ENCODE measurements at places on chromosomes 3 and 15. TPM values are rescaled to one million over a fixed set of nuclear protein-coding genes. Genes with fewer than 3 reads are reported as not detected.
A peak's percentile ranks its signal among the peaks of the same experiment; 100 is the strongest.

Gene GOLGA8Q
- not detected for total RNA-seq

Gene KCNMB3
- 1.9 TPM for total RNA-seq

Gene NR2E3
- total RNA-seq, result 0.35 TPM

Gene LMCD1
- total RNA-seq, result 22.1 TPM

- no peaks in the 10 kb centered on the region for H3K27me3 ChIP-seq
- H3K4me3 ChIP-seq, result no peak overlapping the region
- H3K27ac ChIP-seq, result no peak overlapping the region
These were observed 65.5 kb downstream of the SSUH2 start for GRCh38 chr3:8579096-8579495.

- H3K27ac ChIP-seq, result no peak overlapping the region
- DNase-seq, result peak; percentile 41
- H3K27me3 ChIP-seq, result no peaks in the 10 kb centered on the region
- H3K4me3 ChIP-seq, result peak overlapping the region; percentile 39
These were observed 407.1 kb downstream of the VPS13C start for GRCh38 chr15:61653110-61653509.

GRCh38 chr15:58771621-58772250 is 634 bp downstream of the MINDY2 start:
- H3K4me3 ChIP-seq, result no peak overlapping the region
- DNase-seq, result peak; percentile 70
- H3K4me1 ChIP-seq, result no peaks in the 10 kb centered on the region
- no peaks in the 10 kb centered on the region for H3K27me3 ChIP-seq

DNA sequence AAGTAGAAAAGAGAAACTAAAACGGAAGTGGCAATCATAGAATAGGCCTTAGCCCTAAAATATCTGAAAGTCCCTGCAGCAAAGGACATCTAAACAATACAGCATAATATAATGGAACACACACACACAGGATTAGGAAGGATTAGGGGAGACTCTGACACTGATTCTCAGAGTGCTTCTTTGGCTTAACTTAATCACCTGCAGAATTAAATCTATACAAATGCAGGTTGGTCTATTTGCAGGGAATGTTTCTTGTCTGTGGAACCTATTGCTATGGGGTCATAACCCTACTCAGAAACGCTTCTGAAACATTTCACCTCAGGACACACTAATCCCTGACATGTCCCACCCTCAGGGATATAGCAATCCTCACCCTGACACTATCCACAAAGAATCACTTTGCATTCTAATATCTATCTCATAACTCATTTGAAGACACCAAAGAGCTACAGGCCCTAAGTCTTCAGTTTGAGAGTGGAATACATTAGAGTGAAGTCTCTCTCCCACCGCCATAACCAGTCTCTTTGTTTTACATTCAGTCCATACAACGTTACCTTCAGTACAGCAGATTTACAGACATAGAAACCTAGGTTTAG is 1041.2 kb downstream of the TUSC7 start:
- no peaks in the 10 kb centered on the region for H3K4me1 ChIP-seq
- no peak overlapping the region for H3K27ac ChIP-seq
- H3K27me3 ChIP-seq, result no peaks in the 10 kb centered on the region
- no peak overlapping the region for H3K4me3 ChIP-seq
- no peak for DNase-seq
- no peaks in the 10 kb centered on the region for H3K36me3 ChIP-seq

DNA sequence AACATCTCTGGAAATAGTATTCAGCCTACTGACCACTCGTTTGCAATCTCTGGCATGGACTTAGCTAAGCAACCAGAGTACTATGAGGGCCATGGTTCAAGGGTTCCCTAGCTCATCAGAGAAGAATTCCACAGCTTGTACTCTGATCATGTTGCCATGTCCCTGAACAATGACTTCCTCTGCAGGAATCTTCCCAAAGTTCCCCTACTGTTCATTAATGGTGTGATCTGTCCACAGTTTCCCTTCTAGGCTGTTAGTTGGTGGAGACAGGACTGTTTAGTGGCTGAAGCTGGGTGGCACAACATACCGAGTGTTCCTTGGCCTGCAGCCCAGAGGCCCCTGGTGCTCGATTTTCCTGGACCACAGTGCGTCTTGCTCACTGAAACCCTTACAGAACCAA is 44.4 kb upstream of the GALNT15 start:
- no peaks in the 10 kb centered on the region for H3K27me3 ChIP-seq
- H3K4me3 ChIP-seq, result no peak overlapping the region
- DNase-seq, result no peak

DNA sequence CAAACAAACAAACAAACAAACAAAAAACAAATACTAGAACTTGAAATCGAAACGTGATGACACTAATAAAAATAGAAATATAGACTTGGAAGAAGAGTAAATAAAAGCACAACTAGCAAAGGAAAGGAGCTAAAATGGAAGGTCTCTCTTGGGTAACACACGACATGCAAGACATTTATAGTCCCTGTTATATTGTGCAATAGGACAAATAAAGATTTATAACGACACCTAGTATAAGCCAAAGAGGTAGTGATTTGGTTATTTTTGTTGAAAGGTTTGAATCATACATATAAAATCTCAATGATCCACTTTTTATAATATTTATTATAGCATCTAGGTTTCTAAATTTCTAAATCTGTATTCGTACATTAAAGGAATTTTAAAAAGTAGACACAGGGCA is 349.6 kb downstream of the CHST2 start:
- H3K36me3 ChIP-seq, result no peaks in the 10 kb centered on the region
- H3K4me3 ChIP-seq, result no peak overlapping the region
- no peak for DNase-seq
- no peak overlapping the region for H3K27ac ChIP-seq

GRCh38 chr15:36136049-36136448 is 443.4 kb upstream of the CDIN1 start:
- H3K4me1 ChIP-seq, result no peaks in the 10 kb centered on the region
- no peak overlapping the region for H3K4me3 ChIP-seq
- DNase-seq, result no peak
- H3K27ac ChIP-seq, result no peak overlapping the region
- no peaks in the 10 kb centered on the region for H3K27me3 ChIP-seq

- no peaks in the 10 kb centered on the region for H3K4me1 ChIP-seq
- H3K4me3 ChIP-seq, result no peak overlapping the region
- H3K27me3 ChIP-seq, result no peaks in the 10 kb centered on the region
- DNase-seq, result no peak
These were observed 39.1 kb downstream of the HCN4 start for GRCh38 chr15:73329501-73330200.

DNA sequence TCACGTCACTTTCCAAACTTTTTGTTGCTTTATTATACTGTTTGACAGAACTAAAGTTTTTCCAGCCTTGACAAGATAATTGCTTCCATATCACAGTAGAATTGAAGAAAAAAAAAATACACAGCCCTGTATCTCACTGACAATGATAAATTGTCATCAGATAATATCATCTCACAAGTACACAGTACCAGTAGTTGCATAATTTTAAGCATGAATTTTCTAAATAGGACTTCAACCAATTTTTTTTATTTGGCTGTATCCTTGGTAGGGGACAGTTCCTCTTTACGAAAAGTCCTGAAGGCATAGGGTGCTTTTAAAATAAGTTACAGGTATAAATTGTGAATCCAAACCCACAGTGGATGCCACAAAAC is 230.7 kb downstream of the ATP8B4 start:
- H3K4me1 ChIP-seq, result peaks cover 3% of the 10 kb centered on the region
- DNase-seq, result no peak
- no peak overlapping the region for H3K27ac ChIP-seq
- peaks cover 4% of the 10 kb centered on the region for H3K36me3 ChIP-seq
- no peak overlapping the region for H3K4me3 ChIP-seq

DNA sequence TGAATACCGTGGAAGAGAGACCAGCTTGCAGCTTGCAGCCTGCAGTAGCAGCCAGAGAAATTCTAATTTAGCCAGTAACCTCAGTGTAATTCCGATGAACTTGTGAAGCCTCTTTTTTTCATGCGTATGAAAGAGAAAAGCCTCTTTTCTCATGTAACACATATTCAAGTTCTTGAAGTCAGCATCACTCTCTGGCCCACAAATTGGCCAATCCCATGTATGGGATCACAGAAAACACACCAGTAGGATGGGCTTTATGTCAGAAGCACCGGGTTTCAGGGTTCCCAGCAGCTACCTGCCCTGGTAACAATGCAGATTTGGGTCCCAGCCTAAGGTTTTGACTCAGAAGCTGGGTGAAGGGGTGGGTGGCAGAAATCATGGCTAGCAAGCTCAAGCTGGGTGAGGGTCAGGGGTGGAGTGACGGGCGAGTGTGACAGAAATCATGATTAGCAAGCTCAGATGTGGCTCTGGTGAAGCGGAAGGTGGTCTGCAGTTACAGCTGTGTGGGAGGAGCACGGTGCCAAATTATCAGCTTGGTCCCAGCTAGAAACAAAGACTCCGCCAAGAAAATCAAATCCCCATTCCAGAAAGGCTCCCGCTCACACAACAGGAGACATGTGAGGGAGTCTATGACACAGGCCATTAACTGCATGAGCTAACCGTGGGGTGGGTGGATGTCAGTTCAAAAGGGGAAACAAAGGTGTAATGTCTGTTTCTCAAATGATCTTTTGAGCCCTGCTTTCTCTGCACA is 86.6 kb downstream of the SNRK start:
- no peaks in the 10 kb centered on the region for H3K27me3 ChIP-seq
- DNase-seq, result peak; percentile 66
- H3K36me3 ChIP-seq, result no peaks in the 10 kb centered on the region
- no peak overlapping the region for H3K4me3 ChIP-seq
- H3K4me1 ChIP-seq, result peaks cover 7% of the 10 kb centered on the region

DNA sequence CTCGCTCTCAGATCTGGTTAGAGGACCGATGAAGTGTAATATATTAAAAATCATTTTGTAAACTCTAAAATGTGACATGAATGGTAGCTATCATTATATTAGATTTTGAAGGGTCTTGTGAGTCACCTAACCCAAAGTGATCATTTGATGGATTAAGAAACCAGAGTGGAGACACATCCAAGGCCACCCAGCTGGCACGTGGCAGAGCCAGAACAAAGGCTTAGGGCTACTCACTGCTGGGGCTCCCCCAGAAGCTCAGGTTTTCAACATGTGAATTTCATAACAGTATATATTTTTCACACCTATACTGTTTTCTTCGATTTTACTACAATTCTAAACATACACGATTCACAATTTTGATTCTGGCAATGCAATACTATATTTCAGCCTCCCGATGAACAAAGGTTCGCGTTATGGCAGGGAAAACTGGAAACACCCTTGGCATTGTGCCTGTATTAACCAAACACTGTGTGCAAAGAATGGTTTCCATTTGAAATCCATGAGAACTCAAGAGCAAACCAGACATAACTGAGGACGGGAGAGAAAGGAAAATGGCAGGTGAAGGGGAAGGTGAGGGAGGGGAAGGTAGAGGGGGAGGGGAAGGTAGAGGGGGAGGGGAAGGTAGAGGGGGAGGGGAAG is 88.9 kb downstream of the ADAMTS17 start:
- H3K36me3 ChIP-seq, result peaks cover 3% of the 10 kb centered on the region
- no peak overlapping the region for H3K27ac ChIP-seq
- no peaks in the 10 kb centered on the region for H3K27me3 ChIP-seq
- H3K4me1 ChIP-seq, result no peaks in the 10 kb centered on the region

DNA sequence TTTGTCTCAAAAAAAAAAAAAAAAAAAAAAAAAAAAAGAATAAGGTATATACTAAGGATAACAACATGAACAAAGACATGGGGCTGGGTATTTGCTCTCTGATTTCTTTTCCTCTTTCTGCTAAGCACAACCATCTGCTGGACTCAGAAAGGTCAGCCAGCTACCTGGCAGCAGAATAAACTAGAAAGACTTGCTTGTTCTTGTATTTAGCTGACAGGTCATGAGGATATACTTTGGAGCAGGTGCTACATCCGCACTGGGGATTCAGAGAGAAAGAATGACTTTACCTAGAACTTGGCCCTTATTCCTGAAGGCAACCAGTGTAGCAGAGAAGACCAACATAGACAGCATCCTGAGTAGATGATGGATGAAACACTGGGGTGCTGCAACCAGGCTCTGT is 550.5 kb downstream of the NTRK3 start:
- H3K4me3 ChIP-seq, result no peak overlapping the region
- DNase-seq, result no peak
- no peaks in the 10 kb centered on the region for H3K27me3 ChIP-seq
- no peaks in the 10 kb centered on the region for H3K4me1 ChIP-seq

- no peaks in the 10 kb centered on the region for H3K4me1 ChIP-seq
- no peak for DNase-seq
- no peaks in the 10 kb centered on the region for H3K36me3 ChIP-seq
- H3K27ac ChIP-seq, result no peak overlapping the region
- no peak overlapping the region for H3K4me3 ChIP-seq
These were observed 572.7 kb downstream of the NLGN1 start for GRCh38 chr3:173970281-173970680.

- DNase-seq, result no peak
- no peak overlapping the region for H3K27ac ChIP-seq
- no peaks in the 10 kb centered on the region for H3K27me3 ChIP-seq
- H3K36me3 ChIP-seq, result no peaks in the 10 kb centered on the region
These were observed 78.8 kb downstream of the AAGAB start for GRCh38 chr15:67175643-67176071.

DNA sequence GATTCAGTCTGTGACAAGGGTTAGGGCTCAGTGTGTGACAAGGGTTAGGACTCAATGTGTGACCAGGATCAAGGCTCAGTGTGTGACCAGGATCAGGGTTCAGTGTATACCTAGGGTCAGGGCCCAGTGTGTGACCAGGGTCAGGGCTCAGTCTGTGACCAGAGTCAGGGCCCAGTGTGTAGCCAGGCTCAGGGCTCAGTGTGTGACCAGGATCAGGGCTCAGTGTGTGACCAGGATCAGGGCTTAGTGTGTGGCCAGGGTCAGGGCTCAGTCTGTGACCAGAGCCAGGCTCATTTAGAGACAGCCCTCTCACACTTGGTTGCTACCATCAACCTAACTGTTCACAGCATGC is 24.2 kb downstream of the LOXL1 start:
- H3K4me3 ChIP-seq, result no peak overlapping the region
- no peaks in the 10 kb centered on the region for H3K4me1 ChIP-seq
- no peaks in the 10 kb centered on the region for H3K27me3 ChIP-seq
- no peaks in the 10 kb centered on the region for H3K36me3 ChIP-seq
- DNase-seq, result no peak

GRCh38 chr3:30741889-30742288 is 135.5 kb downstream of the TGFBR2 start:
- no peaks in the 10 kb centered on the region for H3K36me3 ChIP-seq
- peaks cover 4% of the 10 kb centered on the region for H3K4me1 ChIP-seq
- H3K27me3 ChIP-seq, result no peaks in the 10 kb centered on the region
- no peak overlapping the region for H3K27ac ChIP-seq
- no peak overlapping the region for H3K4me3 ChIP-seq

GRCh38 chr3:111725706-111726105 is 130.6 kb upstream of the ZBED2 start:
- DNase-seq, result no peak
- H3K36me3 ChIP-seq, result peaks cover 4% of the 10 kb centered on the region
- no peak overlapping the region for H3K27ac ChIP-seq

Data from H9 (cell line).